ENCODE measurements at places on chromosomes 12 and 14.
A peak's percentile ranks its signal among the peaks of the same experiment; 100 is the strongest.

- DNase-seq: no peak
Observed at GRCh38 chr12:25347716-25348592, 97.2 kb upstream of the KRAS start.

GRCh38 chr14:78424311-78424710, 254.1 kb downstream of the NRXN3 start:
- DNase-seq: no peak

GRCh38 chr14:51121096-51121495, 26.2 kb upstream of the TRIM9 start:
- DNase-seq: no peak

DNA sequence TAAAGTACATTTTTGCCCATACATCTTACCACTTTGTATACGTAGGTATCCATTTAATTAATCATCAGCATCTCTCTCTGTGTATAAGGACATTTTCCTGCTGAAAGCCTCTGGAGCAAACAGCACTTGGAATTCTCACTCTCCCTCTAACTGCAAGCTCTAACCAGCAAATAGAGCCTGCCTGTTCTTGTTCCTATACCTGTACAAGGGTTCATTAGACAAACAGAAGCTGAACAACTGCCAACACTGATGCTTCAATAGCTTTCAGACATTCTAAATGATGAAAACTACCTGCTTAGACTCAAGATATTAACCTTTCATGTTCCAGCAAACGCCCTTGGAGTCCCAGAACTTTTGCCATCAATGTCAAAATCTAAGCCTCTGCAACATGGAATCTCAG, 98.0 kb downstream of the KCNH5 start:
- DNase-seq: no peak

DNA sequence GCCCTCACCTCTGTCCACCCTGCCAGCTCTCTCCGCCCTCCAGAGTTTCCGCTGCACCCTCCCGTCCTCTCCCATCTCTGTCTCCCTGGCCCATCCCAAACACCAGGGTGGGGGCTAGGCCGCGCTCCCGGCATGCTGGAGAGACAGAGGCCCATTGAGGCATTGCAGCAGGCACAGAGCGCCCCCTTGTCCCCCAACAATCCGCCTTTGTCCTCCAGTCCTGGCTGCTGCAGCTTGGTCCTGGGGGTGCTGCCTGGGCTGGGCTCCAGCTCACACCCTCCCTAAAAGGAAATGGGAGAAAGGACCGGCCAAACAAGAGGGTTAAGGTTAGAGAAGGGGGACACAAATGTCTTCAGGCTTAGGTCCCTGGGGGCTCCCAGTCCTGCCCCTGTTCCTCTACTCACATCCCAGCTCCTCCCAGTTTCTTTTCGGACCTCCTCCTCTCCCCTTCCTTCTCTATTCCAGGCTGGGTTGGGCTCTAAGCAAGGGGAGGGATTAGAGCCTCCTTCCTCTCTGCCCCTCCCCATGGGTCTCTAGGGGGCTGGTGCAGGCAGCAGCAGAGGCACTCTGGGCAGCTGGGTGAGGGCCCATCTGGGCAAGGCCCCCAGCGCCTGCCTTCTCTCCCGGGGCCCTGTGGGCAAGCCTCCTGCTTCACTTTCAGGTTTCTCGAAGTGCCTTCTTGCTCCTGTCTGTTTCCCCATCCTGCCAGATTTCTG, at the start of gene CMTM5:
Gene CMTM5, plus strand, starts transcription at position 565 of the 716 bp plus-strand sequence. CDS start 206 bp downstream, outside the sequence.
- no peak for DNase-seq

DNA sequence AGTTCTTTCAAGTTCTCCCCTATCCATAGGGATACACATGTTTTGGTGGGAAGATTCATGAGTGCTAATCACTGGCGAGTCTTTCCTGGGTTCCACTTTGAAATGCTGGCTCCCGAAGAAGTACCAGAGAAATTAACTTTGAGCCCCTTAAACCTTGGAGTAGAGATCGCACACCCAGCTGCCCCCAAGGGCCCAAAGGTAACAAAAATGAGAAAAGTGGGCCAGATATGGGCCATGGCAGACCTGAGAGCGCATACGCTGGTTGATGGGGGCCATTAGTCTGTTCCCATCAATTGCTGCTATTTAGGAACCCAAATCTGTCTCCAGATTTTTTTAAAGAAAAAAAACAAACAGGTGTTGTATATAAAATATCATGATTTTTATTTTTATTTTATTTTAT, 2.1 kb downstream of the GSTZ1 start:
- DNase-seq: no peak

DNA sequence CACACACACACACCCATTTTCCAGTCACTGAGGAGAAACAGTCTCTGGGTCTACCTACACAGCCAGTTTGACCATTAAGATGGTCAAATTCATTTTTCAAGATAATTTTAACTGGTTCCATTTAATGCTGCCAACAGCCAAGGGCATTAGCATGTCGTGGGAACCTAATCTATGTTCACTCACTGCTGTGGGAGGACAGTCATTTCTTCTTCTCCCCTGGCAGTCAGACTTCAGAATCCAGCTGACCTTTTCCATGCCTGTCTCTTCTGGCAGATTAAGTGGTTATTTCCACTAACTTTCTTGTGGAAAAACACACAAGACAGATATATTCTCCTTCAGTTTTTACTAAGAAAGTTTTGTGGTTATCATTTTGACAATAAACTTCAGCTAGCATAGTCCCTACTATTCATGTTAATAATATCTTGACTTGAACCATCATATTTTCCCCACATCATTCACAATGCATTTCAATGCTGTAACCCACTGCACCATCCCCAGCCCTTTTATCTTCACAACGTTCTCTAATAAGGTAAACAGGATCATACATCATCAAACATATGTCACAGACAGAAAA, 82.2 kb downstream of the DAD1 start:
- no peak for DNase-seq

GRCh38 chr12:32021346-32021773, 62.1 kb downstream of the RESF1 start:
- DNase-seq: no peak

DNA sequence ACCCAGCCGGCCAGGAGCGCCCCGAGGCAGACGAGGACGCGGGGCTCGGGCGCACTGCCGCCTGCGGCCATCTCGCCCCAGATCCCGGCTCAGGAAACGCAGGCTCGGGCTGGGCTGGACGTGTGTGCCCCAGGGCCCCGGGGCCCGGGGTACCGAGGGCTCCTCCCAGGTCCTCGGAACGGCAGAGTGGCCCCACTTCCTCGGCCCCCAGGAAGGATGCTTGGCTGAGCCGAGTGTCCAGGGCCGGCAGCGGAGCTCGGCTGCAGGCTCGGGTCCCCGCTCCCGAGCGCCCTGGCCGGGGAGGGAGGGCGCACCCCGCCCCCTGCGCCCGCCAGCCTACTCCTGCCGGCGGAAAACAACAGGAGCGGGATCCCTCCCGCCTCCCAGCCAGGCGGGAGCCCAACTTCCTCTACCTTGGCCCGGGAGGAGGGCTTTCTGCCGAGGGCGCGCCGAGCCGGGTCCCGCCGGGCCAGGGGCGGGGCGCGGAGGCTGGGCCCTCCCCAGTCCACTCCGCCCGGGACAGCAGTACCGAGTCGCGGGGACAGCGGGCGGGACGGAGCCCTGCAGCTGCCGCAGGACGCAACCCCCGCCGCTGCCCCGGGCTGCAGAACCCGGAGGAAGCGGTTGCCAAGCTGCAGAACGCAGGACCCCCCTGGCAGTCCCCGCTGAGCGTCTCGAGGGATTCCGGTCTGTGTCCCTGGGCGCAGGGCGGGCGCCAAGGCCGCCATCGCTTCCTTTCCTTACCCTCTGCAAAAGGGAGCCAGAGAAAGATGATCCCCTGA, at the start of gene VSIG10:
Gene VSIG10, minus strand, starts transcription at position 411 of the 782 bp plus-strand sequence. Its CDS starts 340 bp downstream, at position 71.
- DNase-seq: peak; percentile 45

GRCh38 chr12:8078398-8078797, 3.7 kb upstream of the NECAP1 start:
- peak; percentile 14 for DNase-seq

DNA sequence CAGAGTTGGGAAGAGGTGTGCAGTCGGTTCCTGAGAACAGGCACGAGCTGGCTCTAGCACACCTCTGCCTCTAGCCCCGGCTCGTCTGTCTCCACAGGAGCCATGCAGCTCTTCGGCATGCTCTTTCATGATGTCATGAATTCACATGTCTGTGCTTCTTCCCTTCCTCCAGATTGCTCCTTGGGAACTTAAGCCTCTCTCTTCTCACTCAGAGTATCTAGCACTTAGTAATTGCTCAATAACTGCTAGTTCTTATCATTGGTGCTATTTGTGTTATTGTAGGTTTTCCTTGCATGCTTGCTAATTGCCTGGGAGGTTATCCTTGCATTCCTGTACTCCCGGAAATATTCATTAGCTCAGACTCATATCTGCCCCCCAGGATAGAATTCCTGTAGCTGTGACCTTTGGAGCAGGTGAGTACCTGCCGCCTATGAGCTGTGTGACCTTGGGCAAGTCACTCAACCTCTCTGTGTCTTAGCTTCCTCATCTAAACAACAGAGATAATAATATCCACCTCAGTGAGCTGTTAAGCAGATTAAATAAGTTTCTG, 19.5 kb downstream of the FAM181A start:
- no peak for DNase-seq

DNA sequence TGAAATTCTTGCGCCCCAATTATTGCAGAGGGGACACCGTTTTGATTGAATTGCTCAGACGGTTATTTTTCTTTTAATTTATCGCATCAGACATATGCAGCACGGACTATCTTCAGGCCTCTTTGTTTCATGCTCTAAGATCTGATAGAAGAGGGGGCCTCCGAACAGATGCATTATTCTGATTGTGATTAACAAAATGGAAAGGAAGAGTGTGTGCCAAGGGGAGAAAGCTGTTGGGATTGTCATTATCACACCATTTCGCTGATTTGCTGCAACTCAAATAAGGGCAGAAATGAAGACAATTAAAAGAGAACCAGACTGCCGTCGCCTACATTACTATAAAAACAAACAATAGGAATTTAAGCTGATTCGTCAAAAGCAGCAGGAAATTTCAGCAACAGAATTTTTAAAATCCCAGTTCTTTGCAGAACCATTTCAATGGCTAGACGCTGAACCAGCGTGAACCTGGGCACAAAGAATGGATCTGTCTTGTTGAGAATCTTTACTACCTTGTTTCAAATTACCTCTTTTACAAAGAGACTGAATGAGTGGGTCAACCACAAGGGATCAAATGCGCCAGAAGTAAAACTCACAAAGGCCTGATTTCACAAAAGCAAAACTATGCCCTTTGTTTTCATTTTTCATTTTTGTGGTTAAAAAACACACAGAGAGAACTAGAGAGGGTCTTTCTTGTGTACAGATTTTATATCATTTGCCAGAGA, 30.6 kb downstream of the TMEM132D start:
- no peak for DNase-seq

GRCh38 chr12:63955831-63956666, 111.5 kb downstream of the SRGAP1 start:
- DNase-seq: no peak

GRCh38 chr12:125137766-125138344, 72.6 kb downstream of the AACS start:
- no peak for DNase-seq

DNA sequence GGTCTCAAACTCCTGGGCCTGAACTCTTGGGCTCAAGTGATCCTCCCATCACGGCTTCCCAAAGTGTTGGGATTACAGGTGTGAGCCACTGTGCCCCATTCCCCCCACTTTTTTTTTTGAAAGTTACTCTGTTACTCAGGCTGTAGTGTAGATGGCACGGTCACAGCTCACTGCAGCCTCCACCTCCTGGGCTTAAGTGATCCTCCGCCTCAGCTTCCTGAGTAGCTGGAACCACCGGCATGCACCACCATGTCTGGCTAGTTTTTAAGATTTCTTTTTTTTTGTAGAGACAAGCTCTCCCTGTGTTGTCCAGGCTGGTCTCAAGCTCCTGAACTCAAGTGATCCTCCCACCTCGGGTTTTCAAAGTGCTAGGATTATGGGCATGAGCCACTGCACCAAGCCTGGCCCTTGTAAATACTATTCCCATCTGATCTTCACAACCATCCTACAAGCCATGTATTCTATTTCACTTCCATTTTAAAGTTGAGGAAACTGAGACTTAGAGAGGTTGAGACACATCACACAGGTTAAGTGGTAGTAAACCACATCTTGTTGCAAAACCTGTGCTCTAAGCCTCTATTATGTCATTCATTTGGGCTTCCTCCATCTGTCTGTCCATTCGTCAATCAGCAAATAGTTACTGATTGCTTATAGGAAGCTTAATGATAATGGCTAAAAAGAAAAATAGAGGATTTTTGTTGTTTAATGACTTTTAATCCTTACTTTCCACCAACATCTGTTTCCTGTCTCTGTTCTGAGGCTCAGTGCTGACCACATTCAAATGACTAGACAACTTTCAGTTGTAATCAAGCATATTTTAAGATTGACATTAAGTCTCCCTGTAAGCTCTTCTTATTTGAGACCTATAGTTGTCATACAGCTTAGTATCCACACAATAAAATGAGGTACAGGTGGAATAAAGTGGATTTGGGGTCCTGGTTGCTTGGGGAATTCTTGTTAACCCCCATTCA, 9.2 kb downstream of the ASCL4 start:
- no peak for DNase-seq

GRCh38 chr14:55285048-55285652, 13.9 kb downstream of the FBXO34 start:
- no peak for DNase-seq

DNA sequence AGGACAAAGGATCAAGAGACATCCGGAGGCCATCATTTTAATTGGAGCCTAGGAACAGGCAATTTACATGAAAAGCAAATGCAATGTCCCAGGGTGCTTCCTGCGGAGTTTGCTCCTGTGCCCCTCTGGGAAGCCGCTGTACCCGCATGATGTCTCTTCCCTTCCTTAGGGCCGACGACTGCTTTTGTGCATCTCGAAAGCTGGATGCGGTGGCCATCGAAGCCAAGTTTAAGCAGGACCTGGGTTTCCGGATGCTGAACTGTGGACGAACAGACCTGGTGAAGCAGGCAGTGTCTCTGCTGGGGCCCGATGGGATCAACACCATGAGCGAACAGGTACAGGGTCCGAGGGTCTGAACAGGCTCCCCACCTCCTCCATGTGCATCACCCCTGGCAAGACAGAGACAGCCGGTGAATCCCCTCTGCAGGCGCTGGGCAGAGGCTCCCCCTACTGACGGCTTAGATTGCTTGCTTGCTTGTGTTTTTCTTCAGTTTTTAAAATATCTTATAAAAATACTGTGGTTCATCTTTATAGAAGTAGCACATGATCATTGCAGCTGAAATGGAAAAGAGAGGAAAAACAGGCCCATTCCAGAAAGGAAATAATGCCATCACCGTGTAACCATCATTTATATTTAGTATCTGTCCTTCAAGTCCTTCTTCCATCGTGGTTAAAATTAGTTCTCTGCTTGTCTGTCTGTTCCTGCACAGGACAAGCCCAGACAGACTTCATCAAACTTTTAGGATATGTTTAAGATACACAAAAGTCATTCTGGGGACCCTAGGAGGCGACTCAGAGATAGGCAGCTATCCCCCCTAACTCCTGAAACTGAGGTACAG, 75.4 kb upstream of the PWP1 start:
- DNase-seq: peak; percentile 5

- peak; percentile 92 for DNase-seq
Observed at GRCh38 chr12:54195737-54196347, 7.1 kb upstream of the SMUG1 start.

- peak; percentile 15 for DNase-seq
Observed at GRCh38 chr12:44497044-44497443, 379.1 kb downstream of the NELL2 start.
